Stimulated activated naive CD4-positive, alpha-beta T cell treated with Interleukin-2 at 50 U/mL for 16 hours (primary cell): ENCODE measurements at places on chromosomes 6 and 20.

DNA sequence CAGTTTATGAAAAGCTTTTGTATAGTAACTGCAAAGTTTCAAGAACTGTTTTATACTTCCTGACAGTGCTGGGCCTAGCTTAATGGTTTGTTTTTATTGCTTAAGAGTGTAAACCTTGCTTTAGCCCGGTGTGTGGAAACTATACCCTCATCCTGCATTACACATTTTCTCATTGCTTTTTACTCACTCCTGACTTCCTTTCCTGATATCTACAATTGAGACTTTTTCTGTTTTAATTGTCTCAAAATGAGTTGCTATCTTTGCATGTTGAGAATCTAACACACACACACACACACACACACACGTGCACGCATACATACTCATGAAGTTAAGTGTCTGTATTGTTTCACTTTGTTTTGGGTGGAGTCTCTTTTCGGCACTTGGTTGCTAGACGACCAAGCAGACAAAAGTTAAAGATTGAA is 16.7 kb downstream of the BMP2 start:
- no peak for DNase-seq

- DNase-seq, result no peak
Measured at GRCh38 chr6:25875926-25876602, 2.0 kb upstream of the SLC17A3 start.

- DNase-seq, result no peak
Measured at GRCh38 chr6:14540276-14540675, 422.7 kb downstream of the CD83 start.

DNA sequence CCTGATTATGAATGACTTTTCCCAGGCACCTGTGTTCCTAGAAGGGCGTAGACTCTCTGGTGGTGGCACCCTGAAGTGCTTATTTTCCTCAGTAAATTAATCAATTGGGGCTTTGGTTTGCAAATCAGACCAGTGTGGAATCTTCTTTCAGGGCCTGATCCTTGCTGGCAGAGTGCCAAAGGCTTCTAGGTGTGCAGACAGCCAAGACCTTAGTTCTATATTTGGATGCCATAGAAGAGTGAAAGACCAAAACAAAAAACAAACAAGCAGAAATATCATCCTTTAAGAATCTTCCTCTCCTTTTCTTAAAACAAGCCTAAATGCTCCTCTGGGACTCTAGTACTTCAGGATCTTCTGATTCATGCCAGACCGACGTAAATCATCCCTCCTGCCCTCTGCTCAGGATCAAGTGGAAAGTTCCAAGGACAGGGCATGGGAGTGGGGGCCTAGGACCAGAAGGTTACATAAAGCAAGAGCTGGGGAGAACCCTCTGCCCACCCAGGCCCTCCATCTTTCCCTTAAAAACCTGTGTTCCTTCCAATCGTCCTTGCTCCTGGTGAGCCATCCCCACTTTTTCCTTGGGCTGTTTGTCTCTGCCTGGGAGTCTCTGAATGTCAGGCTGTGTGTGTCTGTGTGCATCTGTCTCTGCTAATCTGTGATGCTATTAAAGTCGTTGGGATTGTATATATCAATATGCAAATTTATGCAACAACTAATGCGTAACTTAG is 70.5 kb upstream of the MYLIP start:
- no peak for DNase-seq

DNA sequence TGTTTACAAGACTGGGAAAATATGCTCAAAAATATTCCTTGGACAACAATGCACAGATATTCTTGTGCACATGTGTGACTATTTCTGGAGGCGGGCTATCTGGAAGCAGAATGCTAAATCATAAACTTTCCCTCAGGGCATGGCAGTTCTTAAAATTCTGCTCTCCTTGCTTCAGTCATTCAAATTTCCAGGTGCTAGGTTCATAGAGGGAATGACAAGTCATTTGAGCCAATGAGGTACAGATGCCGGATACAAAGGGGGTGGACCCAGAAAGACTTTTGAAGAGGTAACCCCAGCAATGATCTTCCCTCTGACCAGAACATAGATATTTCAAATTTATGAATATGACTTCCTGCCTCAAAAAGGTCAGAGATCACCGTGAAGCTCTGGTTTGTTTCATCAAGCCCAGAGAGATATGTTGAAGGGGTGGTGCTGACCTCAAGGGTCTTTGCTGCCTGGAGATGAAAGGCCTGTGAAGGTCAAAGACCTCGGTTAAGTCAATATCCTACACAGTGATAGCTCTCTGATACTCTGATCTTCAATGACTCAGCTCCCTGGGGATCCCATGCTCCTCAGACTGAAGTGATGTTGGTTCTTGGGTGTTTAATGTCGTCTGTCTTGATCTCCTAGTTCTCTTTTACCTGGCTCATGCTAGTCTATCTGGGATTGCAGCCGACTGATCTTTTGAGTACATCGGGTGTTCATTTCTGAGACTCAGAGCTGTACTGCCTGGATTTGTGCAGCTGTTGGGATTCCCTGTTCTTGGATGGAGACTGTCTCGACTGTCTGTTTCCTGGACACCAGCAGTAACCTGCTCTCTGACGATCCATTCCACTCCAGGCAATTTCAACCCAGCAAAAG is 47.5 kb upstream of the TSHZ2 start:
- no peak for DNase-seq

DNA sequence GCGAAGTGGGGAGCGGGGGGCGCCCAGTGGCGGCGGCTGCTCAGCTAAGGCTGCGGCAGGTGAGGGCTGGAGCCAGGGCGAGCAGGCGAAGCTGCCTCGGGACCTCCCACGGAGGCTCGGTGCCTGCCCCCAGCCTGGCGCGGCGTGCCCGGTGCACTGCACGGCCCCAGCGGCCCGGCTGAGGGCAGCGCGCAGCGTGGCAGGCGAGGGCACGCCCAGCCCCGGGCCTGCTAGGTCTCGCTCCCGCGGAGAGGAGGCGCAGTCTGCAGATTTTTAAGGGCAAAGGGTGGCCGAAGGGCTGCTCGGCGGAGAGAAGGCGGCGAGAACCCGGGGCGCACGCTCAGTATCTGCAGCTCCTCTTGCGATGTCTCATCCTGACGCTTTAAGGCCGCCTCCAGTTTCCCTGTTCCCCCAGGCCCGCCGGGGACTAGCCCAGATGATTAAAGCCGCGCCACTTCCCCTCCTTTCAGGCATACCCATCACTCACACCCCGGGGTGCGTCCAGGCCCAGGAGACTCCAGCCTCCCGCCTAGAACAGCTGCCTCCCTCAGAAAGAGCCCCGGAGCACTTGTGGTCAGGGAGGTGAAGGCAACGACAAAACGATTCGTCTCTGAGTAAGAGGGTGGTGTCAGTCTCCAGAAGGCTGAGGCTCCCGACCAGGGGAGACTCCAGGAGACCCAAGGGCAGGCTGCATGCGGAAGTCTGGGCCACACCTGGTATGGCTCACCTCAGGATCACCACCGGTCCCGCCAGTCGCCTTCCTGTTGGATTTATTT is at the start of gene FERMT1:
Gene FERMT1, minus strand, starts transcription at position 158 of the 776 bp plus-strand sequence. CDS start 3,476 bp downstream, outside the sequence.
- no peak for DNase-seq

DNA sequence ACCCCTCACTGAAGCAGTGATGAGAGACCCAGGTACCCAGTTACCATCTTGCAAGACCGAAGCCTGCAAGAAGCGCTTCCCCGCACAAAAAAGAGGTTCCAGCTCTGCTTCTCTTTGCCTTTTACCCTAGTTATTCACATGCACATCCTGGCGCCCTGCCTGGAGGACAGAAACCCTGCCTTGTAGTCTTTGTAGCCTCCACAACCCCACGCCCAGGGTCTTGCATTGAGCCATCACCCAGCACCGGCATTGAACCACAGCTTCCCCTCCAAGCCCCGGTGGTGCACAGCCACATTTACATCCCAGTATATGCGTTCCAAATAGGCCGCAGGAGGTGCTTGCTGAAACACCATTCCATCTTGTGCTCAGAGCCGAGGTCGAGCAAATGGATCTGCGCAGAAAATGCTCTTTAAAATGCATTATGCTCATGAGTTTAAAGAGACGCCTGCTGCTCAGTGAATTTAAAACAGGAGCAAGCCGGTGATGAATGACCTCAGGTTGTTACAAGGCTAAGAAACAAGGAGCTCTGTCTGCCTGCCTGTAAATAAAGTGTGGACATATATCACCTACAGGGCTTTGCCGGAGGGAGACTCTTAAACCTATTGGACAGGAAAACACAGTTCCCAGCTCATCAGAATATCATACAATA is 61.7 kb downstream of the GNAS-AS1 start:
- DNase-seq, result no peak

DNA sequence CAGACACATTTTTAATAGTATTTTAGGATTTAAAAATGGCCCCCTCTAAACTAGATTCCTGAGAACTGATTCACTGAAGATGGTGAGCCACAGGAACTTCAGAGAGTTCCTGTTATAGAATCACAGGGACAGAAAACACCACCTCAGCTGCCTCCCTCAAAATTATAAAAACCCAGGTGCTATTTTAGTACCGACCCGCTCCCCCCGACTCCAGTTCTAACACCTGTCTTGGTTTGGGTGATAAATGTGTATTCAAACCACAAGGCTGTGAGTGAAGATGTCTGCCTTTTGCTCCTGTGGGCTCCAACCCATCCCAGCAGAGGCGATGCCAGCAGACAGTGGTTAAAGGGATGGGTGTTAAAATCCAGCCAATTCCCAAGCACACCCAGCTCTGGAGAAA is 127.4 kb upstream of the LY86 start:
- no peak for DNase-seq

DNA sequence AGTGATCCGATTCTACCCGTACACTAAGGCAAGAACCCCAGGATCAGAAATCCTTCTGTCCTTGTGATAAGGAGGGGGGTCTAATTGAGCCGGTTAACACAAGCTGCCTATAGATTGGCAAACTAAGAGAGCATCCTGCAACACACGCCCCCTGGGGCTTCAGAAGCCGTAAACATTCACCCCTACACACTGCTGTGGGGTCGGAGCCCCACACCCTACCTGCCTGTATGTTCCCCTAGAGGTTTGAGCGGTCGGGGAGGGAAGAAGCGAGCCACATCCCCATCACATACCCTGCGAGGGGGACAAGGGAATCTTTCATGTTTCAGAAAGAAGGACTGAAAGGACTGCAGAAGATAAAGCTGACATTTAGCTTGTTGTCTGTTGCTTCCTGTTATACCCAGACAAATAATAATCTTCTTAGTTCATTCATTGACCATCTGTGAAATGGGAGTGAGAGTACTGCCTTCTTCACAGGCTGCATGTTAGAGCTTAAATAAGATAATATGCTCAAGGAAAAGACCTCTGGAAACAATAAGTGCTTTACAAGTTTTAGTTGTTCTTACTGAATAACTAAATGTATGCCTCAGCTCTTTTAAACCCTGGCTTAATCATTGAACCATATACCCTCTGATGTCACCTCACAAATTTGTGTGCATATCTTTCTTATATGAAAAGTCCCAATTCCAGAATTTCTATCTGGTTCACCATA is 74.2 kb upstream of the RNF217 start:
- no peak for DNase-seq
